Stimulated activated CD8-positive, alpha-beta memory T cell treated with anti-CD3 and anti-CD28 coated beads, Interleukin-4, amount 100 ng/mL, for 1 hour (primary cell): ENCODE measurements at places on chromosomes 16 and 17.

DNA sequence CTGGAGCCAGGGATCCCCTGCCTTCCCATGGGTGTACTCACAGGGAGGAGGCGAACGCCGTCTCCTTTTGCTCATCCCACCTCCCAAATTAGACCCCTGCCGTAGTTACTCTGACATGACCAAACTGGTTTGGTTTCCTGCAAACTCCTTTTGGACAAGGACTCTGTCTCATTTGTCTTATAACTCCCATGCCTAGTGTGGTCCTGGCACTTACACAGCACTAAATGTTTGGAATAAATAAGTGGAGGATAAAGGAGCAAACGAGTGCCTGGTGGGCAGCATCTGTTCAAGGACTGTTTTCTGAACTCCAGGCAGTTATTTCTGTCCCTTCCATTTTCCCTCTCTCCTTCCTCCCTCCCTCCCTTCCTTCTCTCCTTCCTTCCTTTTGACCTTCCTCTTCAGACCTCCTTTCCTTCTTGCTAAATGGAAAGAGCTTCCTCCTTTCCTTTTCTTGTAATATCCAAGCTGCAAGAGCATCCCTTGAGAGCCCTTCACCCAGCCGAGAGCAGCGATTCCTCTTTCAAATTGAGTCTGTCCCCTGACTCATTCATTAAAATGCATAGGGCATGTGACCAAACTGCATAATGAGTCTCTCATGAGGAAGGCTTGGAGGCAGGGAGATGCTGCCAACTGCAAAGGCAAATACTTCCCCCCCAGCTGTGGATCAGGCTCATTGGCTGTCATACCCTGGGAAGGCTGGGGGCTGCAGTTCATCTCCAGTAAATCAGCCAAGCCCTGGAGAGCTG is 36.8 kb downstream of the CHD9 start:
- no peak for DNase-seq

- no peak for DNase-seq
Measured at GRCh38 chr16:75039941-75040340, 41.1 kb downstream of the ZNRF1 start.

DNA sequence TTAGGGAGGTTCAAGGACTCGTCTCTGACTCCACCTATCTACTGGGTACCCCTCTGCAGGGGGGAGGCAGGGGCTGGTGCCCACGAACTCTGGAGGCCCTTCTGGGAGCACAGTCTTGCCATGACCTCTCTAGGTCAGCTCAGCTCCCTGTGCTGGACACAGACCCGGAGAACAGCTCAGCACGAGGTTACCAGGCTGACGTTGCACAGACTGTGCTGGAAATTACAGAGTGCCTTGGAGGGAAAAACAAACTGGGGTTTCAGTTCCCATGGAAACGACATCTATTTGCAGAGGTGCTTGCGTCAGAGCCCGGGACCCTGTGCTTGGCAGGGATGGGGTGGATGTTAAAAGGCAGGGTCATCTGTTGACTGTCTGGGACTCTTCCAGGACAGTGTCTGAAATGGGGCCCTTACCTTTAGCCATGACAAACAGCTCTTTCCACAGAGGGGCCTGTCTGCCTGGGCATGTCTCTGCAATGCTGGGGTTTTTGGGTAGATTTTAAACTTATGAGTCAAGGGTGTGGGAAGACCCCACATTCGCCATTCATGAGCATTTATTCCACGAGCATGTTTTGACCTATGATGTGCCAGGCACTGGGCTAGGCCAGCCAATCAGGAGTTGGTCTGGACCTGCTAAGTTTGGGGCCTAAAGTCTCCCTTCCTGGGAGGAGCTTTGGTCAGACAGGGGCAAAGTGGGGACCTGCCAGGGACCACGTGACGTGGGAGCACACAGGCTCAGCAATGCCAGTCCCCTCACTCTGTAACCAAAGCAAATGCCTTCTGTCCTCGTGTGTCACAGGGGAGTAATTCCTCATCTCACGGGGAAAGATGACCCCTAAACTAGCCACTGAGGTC is 22.5 kb downstream of the CCR7 start:
- DNase-seq, result no peak

DNA sequence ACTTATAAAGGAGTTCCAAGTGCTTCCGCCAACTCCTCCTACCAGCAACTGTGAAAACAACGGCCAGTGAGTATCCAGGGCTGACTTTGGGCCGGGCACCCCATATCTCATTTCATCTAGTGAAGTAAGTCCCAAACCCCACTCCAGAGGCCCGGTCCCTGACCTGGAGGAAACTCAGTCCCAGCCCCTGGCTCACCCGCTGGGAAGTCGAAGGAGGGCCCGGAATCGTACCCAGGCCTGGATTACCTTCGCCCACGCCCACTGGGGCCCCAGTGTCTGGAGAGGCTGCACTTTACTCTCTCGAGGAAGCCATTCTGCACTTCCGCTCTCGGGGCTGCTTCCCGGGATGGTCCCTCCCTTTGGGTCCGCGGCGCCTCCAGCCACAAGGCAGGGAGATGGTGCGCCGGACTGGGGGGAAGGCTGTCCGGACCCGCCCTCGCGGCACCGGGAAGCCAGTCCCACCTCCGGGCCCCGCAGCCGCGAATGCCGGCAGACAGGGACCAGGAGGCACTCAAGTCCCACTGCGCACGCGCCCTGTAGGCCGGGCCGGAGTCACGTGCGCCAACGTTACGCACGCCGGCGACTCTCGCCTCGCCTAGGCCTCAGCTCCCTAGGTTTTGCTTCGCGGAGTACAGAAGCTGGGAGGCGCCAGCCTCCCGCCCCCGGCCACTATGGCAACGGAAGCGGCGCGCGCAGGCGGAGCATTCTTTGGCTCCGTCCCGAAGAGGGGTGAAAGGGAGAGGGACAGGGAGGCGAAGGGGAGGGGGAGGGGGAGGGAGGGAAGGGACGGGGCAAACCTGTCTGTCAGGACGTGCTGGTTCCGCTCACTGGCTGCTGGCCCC is at the start of gene CMTR2:
Gene CMTR2, minus strand, starts transcription at position 513 of the 842 bp plus-strand sequence. CDS start 3,482 bp downstream, outside the sequence.
- peak; percentile 77 for DNase-seq

GRCh38 chr17:68052810-68053209 is 17.3 kb downstream of the KPNA2 start:
- DNase-seq, result no peak

- DNase-seq, result peak; percentile 75
Measured at GRCh38 chr16:58511933-58512815, 3.1 kb upstream of the SETD6 start.

DNA sequence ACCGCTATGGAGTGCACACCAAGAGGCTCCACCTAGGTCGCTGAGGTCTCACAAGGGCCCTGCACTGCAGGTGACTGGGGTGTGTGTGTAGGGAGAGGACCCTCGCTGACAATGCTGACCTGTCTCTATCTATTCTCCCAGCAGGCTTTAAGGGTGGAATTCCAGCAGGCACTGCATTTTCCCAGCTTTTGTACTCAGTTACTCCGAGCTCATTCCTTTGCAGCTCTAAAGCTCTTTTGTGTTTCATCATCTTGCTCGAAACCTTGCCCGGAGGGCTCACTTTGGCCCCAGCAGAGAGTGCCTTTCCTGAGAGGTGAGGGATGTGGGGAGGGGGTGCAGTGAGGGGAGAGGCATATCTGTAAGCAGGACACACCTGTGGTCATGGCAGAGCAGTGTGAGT is 39.3 kb downstream of the SMPD3 start:
- DNase-seq, result no peak
